ENCODE measurements at places on chromosomes 12 and 14.

- DNase-seq = no peak
Measured at GRCh38 chr12:45774508-45775162, 45.1 kb downstream of the ARID2 start.

DNA sequence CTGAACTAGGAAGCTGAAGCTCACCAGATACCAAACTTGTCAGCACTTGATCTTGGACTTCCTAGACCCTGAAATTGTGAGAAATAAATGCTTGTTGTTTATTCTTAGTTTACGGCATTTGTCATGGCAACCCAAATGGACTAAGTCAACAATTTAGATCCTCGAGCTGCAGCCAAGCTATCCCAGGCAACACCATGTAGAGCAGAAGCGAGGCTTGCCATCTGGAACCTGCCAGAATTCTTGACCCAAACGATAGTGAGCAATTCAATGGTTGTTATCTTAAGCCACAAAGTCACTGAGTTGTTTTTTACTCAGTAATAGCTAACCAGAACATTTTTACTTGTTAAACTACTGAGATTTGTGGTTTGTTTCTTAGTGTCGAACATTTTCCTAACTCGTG lies 458.5 kb upstream of the FLRT2 start:
- DNase-seq = no peak

DNA sequence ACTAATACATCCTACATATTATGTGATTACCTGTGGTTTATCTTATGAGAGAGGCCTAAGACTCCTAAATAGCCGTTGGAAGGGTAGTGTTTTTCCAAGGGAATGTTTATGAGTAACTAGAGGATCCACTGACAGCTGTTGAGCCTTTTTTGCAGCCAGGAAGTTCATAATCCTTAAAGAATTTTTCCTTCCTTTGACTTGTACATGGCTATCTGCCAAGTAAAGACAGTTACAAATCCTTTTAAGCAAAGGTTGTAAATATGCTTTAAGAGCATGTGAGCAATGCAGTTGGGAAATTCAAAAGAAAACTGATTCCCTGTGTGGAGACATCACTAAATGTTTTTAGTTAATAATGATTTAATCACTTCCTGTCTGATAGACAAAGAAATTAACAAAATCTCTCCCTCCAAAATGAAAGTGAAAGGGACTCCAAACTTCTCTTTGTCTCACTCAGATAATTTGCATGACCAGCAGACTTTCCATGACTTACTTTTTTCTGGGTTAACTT lies 333.8 kb downstream of the PDZRN4 start:
- peak; percentile 37 for DNase-seq

DNA sequence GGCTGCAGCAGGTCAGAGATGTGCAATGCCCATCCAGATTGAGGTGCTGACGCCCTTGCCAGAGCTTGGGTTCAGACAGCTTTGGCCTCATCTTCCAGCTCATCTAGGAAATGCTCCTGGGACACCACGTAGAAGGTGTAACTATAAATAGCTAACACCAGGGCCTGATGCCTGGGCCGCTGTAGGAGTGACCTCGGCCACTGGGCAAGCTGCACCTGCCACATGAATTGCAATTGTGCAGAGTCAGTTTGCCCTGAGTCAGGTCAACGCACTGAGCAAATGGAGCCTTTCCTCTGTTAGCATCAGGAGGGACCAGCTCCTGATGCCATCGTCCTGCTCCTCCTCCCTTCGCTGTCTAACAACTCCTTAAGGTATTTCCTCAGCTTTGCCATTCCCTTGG lies 17.4 kb upstream of the DNM1L start:
- no peak for DNase-seq

DNA sequence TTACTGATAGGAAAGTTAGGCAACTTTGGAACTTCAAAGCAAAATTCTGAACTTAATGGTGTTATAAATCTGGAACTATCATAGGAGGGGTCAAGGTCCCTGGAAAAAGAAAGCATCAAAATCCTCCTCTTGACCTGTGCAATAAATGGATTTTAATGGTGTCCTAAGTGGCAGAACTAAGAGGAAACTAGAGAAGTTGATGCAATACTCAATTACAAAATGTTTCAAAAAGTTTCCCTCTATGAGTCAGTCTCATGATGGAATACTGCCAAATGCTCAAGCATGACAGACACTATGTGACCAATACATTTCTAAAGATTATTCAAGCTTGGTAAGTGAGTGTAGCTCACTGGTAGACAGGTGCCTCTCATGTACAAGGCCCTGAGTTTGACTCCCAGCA lies 47.7 kb upstream of the ERGIC2 start:
- peak; percentile 40 for DNase-seq

GRCh38 chr14:68040633-68041369 lies 221.2 kb downstream of the RAD51B start:
- no peak for DNase-seq

DNA sequence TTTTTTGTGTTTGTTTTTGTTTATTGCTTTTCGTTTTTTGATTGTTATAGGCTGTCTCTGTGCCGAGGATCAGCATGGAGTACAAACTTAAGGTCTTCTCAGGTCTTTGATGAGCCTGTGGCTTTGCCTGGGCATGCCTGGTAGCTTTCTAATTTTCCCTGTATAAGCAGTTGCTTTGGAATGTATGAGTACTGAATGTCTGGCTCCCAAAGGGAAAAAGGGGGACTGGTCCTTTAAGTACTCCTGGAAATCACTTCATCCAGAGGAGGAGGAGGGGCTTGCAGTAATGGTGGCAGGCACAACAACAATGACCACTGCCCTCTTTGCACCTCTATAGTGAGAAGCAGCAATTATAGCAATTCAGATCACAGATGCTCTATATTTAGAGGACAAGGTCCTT lies 67.6 kb upstream of the TTC7B start:
- DNase-seq = no peak

- no peak for DNase-seq
Measured at GRCh38 chr14:81655423-81656314, 122.0 kb upstream of the SEL1L start.

GRCh38 chr12:24945845-24946244 lies 3.1 kb downstream of the BCAT1 start:
- no peak for DNase-seq

- DNase-seq = no peak
Measured at GRCh38 chr12:85626784-85627171, 209.4 kb downstream of the RASSF9 start.

All from AG09319 (cell line).